Hematopoietic multipotent progenitor cell treated with erythropoietin and hydrocortisone succinate and interleukin-3 and kit ligand, for 17 days (in vitro differentiated cells): ENCODE measurements at places on chromosomes 13 and 19.

DNA sequence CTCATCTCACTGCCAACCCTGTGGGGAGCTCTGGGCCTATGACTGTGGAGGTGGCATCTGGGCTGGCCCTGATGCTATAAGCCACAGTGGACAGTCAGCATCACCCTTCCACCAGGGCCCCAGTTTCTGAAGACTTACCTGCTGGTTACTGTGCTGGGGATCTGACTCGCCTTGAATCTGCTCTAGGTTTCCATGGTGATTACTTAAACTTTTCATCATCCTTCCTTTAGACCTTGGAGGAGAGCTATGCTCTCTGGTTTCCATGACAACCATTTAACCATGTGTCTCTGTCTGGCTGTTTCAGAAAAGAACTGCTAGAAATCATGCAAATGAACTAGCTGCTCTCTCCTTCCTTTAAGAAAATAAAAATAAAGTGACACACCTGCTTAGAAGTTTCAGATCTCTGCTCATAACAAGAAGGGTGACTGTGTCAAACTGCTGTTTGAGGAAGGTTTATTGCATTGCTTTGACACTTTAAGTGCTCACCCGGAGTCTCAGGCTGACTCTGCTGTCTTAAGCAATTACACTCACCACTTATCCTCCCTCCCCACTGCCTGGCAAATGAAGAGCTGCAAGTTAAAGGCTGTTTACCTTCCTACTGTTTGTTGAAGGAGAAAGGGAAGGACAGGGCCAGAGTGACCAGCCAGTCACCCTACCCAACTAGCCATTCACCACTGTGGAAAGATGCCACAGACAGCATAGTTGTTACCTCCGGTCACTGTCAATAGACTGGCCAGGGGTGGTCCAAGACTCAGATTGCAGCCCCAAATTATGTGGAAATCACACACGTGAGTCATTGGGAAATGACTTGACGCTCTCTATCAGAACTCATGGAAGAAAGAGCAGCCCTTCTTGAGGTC lies 87.6 kb downstream of the HSPH1 start:
- no peak for DNase-seq

GRCh38 chr19:14514215-14514863 lies 3.9 kb downstream of the DNAJB1 start:
- DNase-seq: no peak

DNA sequence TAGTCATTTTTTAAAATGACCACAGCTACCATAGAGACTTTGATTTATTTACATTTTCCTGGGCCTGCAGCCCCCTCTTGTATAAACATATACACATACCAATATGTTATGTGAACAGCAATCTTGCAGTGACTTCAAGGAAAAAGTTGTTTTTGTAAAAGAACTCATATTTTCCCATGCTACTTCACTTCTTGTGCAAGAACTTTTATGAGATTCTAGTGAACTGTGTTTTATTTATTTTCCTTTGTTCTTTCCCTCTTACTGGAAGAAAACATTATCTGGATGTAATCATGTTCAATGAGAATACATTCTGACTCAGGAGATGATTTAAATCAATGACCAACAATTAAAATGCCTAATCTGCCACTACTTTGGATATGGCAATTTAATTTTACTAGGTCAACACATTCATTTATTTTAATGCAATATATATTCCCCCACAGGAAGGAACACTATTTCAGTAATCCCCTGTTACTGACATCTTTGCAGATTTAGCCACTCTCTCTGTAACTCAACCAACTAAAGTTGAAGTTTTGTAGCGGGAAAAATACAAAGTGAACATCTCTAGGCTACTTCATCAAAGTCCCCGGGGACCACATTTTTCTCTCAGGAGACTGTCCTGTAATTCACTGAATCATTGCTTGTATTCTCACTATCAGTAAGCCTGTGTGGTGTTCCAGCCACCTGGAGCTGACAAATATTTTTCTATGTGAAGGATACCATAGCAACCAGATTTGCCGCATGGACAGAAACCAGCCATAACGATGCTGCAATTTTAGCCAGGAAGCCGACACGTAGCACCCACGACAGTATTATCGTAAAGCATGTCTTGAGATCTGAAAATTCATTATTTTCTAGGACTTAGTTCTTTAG lies 90.5 kb downstream of the STARD13 start:
- no peak for DNase-seq

GRCh38 chr13:77810430-77810829 lies 108.2 kb downstream of the EDNRB start:
- DNase-seq: no peak

DNA sequence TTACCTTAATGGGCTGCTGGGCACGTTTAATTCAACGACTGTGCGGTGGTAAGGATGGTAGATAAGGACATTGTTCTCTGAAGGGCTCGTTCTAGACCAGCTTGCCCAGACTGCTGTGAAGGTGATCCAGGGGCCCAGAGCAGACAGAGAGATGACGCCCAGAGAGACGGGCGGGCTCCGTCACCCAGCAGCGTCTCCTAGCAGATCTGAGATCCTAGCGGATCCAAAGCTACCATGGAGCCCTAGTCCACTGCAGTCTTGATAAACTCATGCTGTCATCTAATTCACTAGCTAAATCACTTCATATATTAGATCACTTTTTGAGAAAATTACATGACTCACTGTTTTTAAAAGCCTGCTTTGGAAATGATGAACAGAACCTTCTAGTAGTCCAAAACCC lies 21.5 kb downstream of the COL4A2 start:
- no peak for DNase-seq

DNA sequence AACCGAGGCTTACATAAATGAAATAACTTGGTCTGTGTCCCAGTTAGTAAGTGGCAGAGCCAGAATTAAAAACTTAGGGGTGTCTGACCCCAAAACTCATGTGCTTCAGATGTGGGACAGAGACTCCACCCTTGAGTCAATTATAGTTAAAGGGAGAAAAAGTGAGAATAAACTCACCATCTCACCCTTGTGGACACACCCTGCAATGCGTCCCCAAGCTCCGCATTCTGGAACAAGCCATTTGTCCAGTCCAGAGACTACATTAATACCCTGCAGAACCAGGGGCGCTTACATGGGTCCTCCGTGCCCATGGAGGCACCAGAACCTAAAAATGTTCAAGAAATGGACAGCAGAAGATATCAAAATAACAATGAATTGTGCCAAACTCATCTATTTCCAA lies 207.0 kb upstream of the ZNF507 start:
- no peak for DNase-seq

- no peak for DNase-seq
These were observed 22.0 kb downstream of the BLOC1S3 start for GRCh38 chr19:45200568-45200967.

DNA sequence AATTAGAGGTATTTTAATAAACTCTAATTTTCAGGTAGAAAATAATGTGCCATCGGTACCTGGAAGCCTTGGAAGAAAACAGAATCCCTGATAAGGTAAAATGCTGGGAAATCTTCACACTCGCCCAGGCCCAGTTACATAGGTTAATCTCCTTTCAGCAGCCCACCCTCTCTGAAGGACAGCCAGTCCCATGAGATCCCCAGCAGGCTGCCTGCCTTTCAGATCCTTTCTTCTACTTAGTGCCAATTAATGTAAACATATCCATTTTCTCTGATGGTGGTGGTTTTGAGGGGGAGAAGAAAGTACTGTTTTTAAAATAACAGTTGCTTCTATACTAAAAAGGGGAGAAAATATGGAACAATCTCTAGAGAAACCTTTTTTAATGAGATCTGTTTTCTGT lies 12.2 kb downstream of the SMAD9 start:
- no peak for DNase-seq

DNA sequence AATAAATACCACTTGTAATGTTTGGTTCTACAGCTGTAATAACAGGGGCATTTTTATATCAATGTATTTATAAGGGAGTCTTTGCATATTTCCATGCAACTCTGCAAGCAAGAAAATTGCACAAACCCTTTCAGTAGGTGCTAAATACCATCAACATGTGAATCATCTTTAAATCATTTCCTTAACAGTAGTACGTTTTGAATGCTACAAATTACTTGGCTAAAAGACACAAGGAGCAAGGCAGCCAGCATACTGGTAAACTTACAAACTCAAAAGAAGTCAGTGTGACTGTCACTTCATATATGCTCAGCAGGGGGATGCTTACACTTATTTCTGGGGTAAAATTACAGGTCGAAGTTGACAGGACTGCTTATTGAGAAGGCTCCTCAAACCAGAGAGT lies 402.4 kb downstream of the EFNB2 start:
- DNase-seq: no peak

DNA sequence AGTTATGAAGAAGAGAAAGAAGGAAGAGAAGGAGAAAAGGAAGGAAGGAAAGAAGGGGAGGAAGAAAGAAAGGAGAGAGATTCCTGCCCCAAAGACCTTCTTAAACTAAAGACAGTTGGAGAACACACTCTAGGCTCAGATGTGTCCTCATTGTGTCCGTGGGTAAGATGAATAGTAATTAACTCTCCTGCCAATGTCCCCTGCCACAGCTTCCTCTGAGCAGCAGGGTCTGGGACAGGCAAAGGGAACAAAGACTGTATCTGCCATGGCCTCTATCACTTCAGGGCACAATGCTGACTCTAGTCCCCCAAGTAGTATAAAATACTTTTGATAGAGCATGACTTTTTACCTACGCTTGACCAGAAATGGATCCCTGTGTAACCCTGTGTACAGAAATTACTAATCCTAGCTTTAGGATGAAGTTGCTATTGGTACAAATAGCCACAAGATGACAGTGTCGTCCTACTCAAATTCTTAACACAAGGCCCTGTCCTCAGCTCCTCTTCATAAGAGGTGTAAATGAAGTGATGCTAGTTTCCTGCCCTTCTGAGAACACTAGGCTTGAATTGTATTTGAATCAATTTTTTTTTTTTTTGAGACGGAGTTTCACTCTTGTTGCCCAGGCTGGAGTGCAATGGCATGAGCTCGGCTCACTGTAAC lies 186.2 kb upstream of the GPR12 start:
- peak; percentile 78 for DNase-seq

GRCh38 chr13:97321101-97321500 lies 99.0 kb downstream of the MBNL2 start:
- DNase-seq: no peak

GRCh38 chr13:63651394-63651793 lies 2235.7 kb upstream of the PCDH20 start:
- no peak for DNase-seq

DNA sequence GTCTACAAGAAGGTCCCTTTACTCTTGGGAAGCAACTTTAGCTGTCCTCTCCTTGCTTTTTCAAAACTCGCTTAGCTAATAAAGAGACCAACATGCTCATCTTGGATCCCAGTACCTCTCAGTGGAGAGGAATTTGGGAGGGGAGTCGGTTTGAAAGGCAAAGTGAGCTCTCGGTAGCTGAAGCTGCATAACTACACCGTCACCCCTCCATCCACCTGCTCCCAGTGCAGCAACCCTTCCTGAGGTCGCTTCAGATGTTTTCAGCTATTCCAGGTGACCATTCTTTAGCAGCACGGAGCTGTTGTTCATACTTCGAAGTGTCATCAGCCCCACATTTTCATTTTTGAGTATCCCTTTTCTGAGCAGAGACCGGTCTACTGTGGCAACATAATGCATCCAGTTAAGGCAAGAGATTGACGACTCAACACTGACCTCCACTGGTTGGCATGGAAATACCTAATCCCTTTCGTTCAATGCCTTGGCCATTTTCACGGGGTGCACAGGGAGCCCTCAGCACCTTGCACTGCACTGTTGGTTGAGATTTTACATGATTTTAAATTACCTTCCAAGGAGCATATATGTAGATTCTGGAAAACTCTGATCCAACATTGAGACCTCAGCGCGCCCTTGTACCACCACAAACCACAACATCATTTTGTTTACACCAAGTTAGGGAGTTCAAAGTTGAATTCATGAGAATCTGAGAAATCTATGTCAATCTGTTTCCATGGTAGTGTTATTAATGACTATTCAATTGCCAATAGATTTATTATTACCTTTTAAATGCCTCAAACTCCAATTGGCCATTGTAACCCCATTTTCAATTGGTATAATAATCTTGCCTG lies 42.2 kb downstream of the DLEU7 start:
- DNase-seq: peak; percentile 38
